PC-3 (cell line): ENCODE measurements at places on chromosomes 16 and 17. TPM values are rescaled to one million over a fixed set of nuclear protein-coding genes. Genes with fewer than 3 reads are reported as not detected.

DNA sequence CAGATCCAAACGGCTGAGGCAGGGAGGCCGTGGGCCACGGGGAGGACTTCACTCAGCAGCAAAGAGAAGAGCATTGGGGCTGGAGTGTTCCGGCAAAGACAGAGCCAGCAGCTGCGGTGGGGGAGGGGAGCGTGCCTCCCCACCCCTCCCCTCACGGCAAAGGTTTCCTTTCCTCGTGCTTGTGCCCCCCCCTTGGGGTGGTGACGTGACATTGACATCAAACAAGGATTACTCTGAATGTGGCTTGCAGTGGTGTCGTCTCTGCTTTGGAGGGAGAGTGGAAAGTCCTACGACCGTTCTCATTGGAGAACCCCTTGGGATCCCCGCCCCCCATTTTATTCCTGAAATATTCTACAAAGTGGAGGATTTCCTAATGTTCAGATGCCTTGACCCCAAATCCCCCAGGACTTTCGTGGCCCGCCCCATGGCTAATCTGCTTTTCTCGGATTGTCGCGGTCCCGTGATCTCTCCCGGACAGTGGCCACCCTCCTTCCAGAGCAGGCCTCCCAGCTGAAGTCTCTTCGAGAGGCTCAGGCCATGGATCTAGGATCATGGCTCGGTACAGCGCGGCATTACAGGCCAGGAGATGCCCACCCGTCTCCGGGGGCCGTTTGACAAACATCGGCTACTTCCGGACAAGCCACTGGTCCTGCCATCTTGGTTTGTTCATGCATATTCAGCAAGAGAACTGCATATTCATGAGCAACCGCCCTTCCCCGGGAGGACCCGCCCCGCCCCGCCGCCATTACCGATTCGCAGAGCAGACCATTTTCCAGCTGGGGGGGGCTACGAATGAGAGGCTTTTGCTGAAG lies 705 bp upstream of the POLR2A start:
- 0 out of 2 replicates have a peak, but pooled peaks cover 2% of the 10 kb centered on the region for H3K36me3 ChIP-seq
- H3K27me3 ChIP-seq = no peaks in the 10 kb centered on the region
- H3K4me3 ChIP-seq = peak overlapping the region; percentile 76

Gene FBF1
- total RNA-seq = 35.3 and 39.2 TPM in 2 replicates

DNA sequence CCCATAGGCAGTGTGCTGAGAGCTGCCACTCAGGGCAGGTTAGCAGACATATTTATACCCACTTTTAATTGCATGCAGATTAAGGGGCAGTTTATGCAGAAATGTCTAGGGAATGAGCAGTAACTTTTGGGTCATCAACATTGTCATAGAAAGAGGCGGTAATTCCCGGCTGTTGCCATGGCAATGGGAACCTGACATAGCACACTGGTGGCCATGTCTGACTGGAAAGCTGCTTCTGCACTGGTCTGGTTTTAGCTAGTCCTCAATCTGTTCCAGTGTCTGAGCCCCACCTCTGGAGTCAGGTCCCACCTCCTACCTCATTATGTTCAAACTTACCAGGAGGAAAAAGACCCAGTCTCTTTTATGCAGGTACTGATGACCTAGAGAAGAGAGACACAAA lies 31.5 kb upstream of the TNRC6C start:
- no peak for DNase-seq
- H3K27ac ChIP-seq = no peak overlapping the region
- no peak overlapping the region for H3K4me3 ChIP-seq
- H3K36me3 ChIP-seq = no peaks in the 10 kb centered on the region
- peaks cover 89% of the 10 kb centered on the region for H3K27me3 ChIP-seq

DNA sequence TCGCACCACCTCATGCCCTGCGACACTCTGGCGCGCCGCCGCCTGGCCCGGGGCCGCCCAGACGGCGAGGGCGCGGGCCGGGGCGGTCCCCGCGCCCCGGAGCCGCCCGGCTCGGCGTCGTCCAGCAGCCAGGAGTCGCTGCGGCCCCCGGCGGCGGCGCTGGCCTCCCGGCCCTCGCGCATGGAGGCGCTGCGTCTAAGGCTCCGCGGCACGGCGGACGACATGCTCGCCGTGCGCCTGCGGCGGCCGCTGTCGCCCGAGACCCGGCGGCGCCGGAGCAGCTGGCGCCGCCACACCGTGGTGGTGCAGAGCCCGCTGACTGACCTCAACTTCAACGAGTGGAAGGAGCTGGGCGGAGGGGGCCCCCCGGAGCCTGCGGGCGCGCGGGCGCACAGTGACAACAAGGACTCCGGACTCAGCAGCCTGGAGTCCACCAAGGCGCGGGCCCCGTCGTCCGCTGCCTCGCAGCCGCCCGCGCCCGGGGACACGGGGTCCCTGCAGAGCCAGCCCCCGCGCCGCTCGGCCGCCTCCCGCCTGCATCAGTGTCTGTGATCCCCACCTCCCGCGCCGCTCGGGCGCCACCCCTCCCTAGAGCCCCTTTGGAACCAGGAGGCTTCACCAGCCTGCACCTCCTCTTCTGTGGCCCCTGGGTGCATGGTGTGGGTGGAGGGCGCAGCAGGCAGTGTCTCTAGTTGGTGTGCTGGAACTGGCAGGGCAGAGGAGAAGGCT lies 82.3 kb downstream of the ARHGAP23 start:
- H3K36me3 ChIP-seq = no peaks in the 10 kb centered on the region
- DNase-seq = no peak
- no peak overlapping the region for H3K27ac ChIP-seq
- peaks cover 4% of the 10 kb centered on the region; the same call in 1 of the 2 replicates for H3K4me1 ChIP-seq
- H3K4me3 ChIP-seq = no peak overlapping the region

- H3K27me3 ChIP-seq = no peaks in the 10 kb centered on the region
- peaks cover 8% of the 10 kb centered on the region; the same call in 1 of the 2 replicates for H3K4me1 ChIP-seq
- no peak overlapping the region for H3K27ac ChIP-seq
- DNase-seq = no peak
These were observed 7.3 kb downstream of the ABCA3 start for GRCh38 chr16:2333231-2333630.

Gene SLFN12L
- total RNA-seq = not detected in 2 replicates

DNA sequence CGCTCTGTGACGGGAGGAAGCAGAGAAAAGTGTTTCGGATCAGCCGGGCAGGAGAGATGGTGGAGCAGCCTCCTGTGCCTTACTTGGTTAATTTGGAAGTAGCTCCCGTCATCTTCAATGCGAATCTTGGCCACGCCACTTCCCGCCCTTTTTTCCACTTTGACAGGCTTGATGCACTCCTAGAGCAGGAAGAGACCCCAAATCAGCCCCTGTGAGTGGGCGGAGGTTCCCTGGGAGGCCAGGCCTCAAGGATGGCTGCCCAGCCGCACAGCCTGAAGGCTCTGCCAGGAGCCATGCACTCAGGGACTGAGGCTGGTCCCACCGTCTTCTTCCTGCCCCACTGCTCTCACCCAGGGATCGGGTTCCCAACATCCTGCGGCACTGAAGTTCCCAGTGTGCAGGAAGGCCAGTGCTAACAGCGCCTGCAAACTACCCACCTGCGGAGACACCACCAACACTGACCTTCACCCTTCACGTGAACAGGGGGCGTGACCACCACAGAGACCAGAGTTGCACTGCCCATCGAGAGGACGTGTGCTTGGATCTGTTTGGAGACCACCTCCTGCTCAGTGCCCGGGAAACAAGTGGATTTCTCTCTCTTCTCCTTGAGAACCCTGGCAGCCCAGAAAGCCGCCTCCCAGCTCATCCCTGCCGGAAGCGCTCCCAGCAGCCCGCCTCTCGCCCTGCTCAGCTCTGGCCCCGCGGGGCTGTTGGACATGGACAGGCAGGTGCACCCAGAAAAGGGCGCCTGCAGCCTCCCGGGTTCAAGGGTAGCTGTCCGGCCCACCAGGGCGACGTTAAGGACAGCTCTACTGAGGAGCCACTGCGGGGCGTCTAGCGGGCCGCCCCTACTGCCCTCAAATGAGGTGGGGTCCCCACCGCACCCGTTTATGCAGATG lies 988 bp downstream of the CIAO3 start:
- H3K4me1 ChIP-seq = peaks cover 5% of the 10 kb centered on the region; the same call in 1 of the 2 replicates
- H3K27me3 ChIP-seq = no peaks in the 10 kb centered on the region
- H3K27ac ChIP-seq = no peak overlapping the region
- peak overlapping the region; percentile 89 for H3K4me3 ChIP-seq
- no peak for DNase-seq
- H3K36me3 ChIP-seq = no peaks in the 10 kb centered on the region

Gene ZFPM1
- total RNA-seq = 4.1 and 4.6 TPM in 2 replicates

- no peaks in the 10 kb centered on the region for H3K36me3 ChIP-seq
- H3K4me1 ChIP-seq = no peaks in the 10 kb centered on the region
- H3K4me3 ChIP-seq = no peak overlapping the region
- H3K27me3 ChIP-seq = no peaks in the 10 kb centered on the region
- H3K27ac ChIP-seq = no peak overlapping the region
- DNase-seq = no peak
These were observed 24.6 kb downstream of the CEP112 start for GRCh38 chr17:66167189-66167815.

DNA sequence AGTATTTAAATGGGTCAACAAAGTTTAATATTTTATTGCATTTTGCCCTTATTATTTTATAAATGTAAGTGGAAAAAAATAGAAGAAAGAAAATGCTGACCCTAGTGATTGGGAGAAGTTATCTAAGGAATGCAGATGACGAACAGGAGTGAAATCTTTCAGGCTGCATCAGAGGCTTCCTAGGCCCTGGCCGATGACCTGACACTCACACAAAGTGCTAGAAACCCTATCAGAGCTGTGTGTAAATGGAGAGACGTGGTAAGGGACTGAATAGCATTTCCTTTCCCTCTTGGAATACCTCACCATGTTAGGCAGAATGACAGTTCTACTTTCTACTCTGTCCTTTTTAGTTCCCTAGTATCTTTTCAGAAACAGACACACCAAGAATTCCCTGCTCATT lies 44.9 kb upstream of the CNEP1R1 start:
- no peak for DNase-seq
- H3K4me1 ChIP-seq = no peaks in the 10 kb centered on the region
- no peaks in the 10 kb centered on the region; the same call in 1 of the 2 replicates for H3K27me3 ChIP-seq
- H3K27ac ChIP-seq = no peak overlapping the region

Gene SPATA32
- total RNA-seq = not detected in 2 replicates

DNA sequence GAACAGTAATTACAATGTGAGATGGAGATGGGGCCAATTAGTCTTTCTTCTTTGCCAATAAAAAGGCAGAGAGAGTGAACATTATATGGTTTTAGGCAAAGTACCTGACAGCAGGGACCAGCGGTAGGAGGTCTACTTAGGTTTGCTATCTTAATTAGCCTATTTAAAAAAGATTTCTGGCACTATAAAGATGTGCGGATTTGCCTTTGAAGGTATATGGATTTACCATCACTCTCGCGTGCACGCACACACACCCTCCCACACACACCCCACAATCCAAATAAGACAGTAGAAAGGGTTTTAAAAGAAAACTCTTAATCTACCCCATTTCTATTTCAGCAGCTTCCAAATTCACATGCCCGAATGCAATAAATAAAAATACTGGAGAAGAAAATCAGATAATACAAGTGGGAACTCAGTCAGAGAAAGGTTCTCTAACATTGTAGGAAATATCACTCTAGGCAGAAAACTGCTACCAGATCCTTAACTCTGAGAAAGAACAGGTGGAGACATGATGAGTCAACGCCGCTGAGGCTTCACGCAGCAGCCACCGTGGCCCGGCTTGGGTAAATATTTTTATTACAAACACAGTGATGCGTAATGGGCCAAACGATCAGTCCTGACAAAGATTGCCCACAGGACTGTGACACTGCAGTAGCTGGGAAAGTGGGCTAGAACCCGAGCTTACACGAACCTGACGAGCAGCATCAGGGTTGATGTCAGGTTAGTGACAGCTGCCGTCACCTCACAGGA lies 66.6 kb upstream of the AXIN2 start:
- no peaks in the 10 kb centered on the region for H3K27me3 ChIP-seq
- H3K4me3 ChIP-seq = peak overlapping the region; percentile 29; the same call in 1 of the 2 replicates
- peak overlapping the region; percentile 63 for H3K27ac ChIP-seq
- H3K4me1 ChIP-seq = peaks cover 25% of the 10 kb centered on the region
- peak; percentile 98 for DNase-seq
- H3K36me3 ChIP-seq = no peaks in the 10 kb centered on the region

Gene YWHAE
- 210 and 342 TPM in 2 replicates for total RNA-seq

- peaks cover 20% of the 10 kb centered on the region for H3K4me1 ChIP-seq
- no peaks in the 10 kb centered on the region for H3K36me3 ChIP-seq
- no peak overlapping the region for H3K4me3 ChIP-seq
- peak; percentile 35 for DNase-seq
These were observed 16.4 kb downstream of the KCNG4 start for GRCh38 chr16:84223456-84223855.

- DNase-seq = peak; percentile 8
- 0 out of 2 replicates have a peak overlapping the region, but pooled peaks have one; percentile 47 for H3K27ac ChIP-seq
- peak overlapping the region; percentile 92 for H3K4me3 ChIP-seq
- peaks cover 7% of the 10 kb centered on the region; the same call in 1 of the 2 replicates for H3K36me3 ChIP-seq
- no peaks in the 10 kb centered on the region for H3K27me3 ChIP-seq
- H3K4me1 ChIP-seq = peaks cover 9% of the 10 kb centered on the region
These were observed 700 bp downstream of the CCDC43 start for GRCh38 chr17:44688675-44689476.

DNA sequence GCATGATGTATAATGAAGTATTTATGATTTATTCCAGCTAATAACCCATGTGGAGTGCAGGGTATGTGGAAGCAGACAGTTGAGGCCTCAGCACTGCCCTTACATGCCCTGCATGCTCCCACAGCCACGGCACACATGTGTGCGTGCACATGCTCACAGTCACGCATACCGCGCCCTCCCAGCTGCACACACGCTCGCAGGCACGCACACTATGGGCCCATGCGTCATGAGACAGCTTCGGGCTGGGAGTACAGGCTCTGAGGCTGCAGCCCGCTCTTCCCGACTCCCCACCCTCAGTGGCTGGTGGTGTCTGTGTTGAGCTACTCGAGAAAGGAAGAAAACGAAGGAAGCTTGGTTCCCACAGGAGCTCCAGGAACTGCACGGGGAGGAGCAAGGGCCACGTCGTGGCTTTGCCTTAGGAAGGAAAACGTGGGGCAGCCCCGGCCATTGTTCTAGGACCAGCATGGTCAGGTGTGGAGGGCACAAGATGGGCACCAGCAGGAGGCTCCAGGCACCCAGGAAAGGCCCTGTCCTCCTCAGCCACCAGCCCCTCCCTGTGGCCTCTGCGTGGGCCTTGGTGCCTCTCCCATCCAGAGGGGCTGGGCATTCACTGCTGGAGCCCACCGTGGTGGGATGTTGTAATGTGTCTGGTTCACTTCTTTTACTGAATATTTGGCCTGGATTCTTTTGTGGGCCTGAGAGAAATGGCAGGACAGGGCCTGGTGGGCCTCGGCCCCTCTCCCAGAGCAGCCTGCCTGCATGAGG lies 27.5 kb upstream of the CDH15 start:
- H3K4me3 ChIP-seq = no peak overlapping the region
- no peaks in the 10 kb centered on the region for H3K4me1 ChIP-seq
- no peaks in the 10 kb centered on the region for H3K27me3 ChIP-seq
- DNase-seq = no peak
- no peak overlapping the region for H3K27ac ChIP-seq

Gene ESRP2
- total RNA-seq = 46.9 and 48.1 TPM in 2 replicates

Gene RCVRN
- total RNA-seq = not detected in 2 replicates

Gene TNFRSF17
- total RNA-seq = not detected in 2 replicates

Gene PRR35
- not detected in 2 replicates for total RNA-seq

DNA sequence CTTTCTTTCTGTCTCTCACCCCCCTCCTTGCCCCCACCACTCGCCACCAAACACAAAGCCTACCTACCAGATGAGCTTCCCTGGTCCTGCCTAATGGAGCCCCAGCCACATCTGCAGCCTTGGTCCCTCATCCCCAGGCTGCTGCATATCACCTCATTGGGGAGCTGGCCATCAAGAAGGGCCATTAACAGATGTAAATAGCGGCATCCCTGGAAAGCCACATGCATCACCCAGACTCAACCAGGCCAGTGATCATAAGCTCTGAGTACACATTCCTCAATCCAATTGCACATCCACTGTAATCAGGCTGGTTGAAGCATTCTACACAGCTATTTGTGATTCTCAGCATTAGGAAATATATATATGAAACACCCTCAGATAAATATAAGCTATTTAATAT lies 211.7 kb upstream of the C17orf78 start:
- H3K4me1 ChIP-seq = no peaks in the 10 kb centered on the region
- H3K27me3 ChIP-seq = no peaks in the 10 kb centered on the region
- H3K36me3 ChIP-seq = no peaks in the 10 kb centered on the region
- DNase-seq = no peak
- no peak overlapping the region for H3K4me3 ChIP-seq
